ENCODE measurements at places on chromosomes 16 and 17. TPM values are rescaled to one million over a fixed set of nuclear protein-coding genes. Genes with fewer than 3 reads are reported as not detected.

DNA sequence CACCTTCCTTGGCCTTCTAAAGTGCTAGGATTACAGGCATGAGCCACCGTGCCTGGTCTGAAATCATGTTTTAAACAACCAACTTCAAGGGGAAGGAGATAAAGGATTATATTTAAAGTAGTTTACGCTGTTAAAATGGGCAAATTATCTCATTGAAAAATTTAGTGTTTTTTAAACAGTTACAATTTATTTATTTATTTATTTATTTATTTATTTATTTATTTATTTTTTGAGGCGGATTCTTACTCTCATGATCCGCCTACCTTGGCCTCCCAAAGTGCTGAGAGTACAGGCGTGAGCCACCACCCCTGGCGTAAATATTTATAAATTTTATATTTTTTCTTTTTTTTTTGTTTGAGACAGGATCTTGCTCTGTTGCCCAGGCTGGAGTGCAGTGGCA lies 22.2 kb downstream of the CDK12 start:
- DNase-seq = peak; percentile 23

The ZNF500 gene
- total RNA-seq = 13.0 TPM

DNA sequence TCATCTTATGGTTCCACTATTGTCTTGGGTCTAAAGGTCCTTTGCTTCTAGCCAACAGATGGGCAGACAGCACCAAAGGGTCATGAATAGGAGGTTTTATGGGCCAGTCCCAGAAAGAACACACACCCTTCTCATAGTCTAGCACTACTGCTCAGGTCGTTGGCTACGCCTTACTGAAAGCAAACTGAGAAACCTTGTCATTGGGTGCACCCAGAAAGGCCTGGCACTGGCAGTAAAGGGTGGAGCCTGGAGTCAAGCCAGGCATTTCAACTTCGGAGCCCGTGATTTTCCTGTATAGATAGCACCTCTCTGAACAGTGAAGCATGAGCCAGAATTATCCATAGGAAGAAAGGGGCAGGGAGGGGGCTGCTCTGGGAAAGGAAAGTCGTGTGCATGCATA lies 74.9 kb downstream of the VAT1L start:
- no peak for DNase-seq

GRCh38 chr17:79537061-79537460 lies 73.8 kb downstream of the RBFOX3 start:
- DNase-seq = peak; percentile 4

GRCh38 chr17:5665164-5665563 lies 80.9 kb upstream of the NLRP1 start:
- no peak for DNase-seq

Measured in aorta (tissue), 5 donors.